Activated T-cell treated with anti-CD3 and anti-CD28 coated beads for 1 hour (primary cell): ENCODE measurements at places on chromosomes 13 and 19.

DNA sequence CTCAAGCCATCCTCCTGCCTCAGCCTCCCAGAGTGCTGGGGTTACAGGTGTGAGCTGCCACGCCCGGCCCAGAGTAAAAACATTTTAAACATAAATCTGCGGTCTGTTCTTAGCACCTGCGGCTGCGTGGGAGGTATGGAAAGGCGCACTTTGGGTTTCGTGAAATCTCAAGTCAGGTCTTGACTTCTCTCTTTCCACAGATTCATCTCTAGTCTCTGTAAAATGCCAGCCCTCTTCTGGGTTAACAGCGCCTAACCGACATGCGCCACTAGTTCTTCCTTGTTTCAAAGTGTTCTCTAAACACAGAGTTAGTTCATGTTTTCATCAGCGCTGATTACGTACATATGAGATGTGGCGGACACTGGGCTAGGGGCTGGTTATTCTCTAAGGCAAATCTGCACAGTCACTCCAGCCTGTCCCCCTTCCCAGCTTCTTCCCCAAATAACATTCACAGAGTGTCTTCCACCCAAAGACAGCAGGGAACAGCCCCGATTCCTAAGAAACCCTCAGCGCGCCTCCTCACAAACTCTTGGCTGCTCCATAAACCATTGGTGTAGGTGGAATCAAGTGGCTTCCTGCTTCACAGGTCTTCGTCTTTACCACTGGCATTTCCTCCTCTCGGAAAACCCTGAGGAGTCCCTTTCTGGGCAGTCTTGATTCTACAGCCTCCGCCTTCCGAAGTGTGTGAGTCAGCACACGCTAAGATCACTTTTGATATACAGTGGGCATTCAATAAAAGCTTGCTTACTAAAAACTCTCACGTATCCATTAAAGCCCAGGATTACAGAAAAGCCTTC is 1.4 kb downstream of the PARP4 start:
- DNase-seq: peak; percentile 14

GRCh38 chr13:45269204-45269603 is 68.4 kb upstream of the KCTD4 start:
- DNase-seq: no peak

DNA sequence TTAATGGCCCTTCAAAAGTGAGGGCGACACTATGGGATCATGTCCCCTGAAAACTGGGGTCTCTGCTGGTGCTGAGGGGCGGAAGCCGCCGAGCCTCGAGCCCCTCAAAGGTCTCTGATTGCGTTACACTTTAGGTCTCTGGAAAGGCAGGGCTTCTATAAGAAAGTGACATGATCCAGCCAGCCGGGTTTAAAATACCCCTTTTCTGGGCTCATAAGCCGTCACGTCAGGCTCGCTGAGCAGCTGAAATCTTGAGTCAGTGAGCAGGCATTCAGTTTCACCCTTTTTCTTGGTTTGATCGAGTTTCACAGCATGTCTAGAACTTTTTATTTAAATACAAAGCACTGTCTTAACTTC is 600 bp upstream of the HMGB1 start:
- no peak for DNase-seq

DNA sequence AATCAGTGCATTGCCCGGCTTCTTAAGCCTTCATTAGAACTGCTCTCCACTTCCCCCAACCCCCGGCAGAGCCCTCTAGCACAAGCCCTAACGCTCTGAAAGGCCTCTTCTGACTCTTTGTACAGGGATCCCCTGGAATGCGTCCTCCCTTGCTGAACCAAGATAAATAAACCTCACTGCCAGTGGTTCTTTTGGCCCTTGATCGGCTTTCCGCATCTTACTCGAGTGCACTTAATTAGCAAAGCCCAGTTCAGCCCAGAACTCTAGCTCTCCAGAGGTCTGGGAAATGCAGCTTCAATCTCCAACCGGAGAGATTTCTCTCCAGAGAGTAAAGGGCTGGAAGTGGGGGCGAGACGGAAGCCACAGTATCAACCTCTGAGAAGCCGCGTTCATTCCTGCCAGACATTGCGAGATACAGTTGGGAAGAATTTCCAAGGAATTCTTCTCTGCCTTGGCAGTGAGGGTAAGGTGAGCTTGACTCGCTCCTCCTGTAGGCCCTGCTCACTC is 8.7 kb upstream of the ZNF444 start:
- DNase-seq: no peak

GRCh38 chr19:12064590-12065538 is at the start of gene ZNF844:
Gene ZNF844 (plus strand): TSS chr19:12064731. CDS start chr19:12064874, 143 bp downstream.
- DNase-seq: peak; percentile 62
